ENCODE measurements at places on chromosomes 12 and 14.

- no peak for DNase-seq
Measured at GRCh38 chr12:89707703-89708564, 704 bp downstream of the ATP2B1 start.

GRCh38 chr12:85036733-85037132 lies 582 bp downstream of the LRRIQ1 start:
- DNase-seq, result no peak

GRCh38 chr14:91241863-91242262 lies 2.6 kb downstream of the GPR68 start:
- DNase-seq, result no peak

DNA sequence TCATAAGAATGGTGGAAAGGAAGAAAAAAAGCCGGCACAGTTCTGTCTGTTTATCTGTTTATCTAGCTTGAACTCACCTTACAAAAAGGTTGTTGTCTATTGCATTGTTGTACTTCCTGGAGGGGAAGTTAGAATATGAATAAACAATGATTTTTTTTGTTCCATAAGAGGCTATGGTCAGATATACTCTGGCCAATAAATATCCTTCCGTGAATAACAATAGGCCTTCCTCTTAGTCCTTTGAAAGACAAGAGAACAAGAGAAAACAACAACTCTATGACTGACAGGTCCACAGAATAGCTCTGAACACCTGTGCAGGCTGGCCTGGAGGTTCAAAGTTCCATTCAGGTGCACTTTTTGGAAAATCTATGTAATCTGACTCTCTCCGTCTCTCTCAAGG lies 192.8 kb upstream of the KRR1 start:
- no peak for DNase-seq

DNA sequence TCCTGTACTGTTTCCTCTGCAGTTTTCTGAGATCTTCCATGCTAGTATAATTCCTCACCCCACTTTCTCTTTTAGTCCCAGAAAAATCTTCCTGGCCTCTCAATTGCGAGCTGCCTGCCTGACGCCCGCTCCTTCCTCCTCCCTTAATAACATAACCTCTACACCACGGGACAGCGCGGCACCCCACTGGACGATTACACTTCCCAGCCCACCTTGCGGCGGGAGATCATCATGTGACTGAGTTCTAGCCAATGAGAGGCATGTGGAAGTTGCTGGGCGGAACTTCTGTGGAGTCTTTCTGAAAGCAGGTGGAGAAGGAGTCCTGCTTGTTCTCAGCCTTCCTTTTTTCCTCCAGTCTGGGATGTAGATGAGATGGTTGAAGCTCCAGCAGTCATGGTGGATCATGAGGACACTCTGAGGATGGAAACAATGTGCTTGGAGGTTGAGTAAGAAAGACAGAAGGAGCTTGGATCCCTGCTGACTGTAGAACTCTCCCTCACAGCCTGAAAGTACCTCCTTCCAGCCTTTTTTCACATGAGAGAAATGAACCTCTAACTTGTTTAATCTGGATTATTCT lies 133.6 kb upstream of the VRK1 start:
- DNase-seq, result no peak

- no peak for DNase-seq
Measured at GRCh38 chr14:54722791-54723432, 156.0 kb downstream of the SAMD4A start.

DNA sequence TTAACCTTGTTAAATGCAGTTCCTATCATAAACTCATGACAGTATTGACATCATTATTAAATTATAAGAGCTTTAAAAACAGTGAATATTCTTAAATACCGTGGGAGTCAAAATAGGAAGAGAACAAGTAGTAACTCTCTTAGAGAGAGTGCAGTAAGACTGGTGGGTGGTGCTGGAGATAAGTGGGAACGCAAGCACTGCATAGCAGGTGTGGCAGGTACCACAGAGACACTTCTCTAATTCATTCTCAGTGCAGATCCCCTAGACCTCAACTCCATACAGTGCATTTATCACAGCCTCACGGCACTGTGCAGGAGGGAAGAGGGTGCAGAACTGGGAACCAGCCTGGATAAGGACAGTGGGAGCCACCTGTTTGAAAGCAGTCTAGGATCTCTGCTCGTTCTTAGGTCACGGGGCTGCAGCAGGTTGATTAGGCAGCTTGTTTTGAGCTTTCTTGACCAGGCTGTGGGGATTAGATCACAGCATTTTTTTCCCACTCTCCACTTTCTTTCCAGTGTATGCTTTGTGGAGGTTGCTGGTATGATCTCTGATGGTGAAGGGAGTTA lies 165.6 kb downstream of the PRKCH start:
- DNase-seq, result no peak

DNA sequence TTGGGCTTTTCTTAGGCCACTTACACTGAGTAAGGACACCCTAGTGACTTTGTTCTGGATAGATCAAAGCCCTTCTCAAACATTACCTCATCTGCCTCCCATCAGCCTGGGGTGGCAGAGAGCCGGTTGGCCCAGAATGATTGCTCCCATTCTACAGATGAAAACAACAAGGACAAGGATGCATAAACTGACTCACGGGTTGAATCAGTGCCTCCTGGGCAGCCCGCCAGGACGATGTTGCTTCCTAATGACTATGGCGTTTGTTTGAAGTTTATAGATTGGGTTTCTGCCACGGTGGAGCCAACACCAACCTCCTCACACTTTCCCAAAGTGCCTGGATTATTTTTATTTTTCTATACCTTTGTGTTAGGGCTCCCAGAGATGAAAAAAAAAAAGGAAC lies 3.6 kb upstream of the VRK1 start:
- no peak for DNase-seq

- peak; percentile 74 for DNase-seq
Measured at GRCh38 chr12:77724367-77724957, 106.2 kb upstream of the NAV3 start.

DNA sequence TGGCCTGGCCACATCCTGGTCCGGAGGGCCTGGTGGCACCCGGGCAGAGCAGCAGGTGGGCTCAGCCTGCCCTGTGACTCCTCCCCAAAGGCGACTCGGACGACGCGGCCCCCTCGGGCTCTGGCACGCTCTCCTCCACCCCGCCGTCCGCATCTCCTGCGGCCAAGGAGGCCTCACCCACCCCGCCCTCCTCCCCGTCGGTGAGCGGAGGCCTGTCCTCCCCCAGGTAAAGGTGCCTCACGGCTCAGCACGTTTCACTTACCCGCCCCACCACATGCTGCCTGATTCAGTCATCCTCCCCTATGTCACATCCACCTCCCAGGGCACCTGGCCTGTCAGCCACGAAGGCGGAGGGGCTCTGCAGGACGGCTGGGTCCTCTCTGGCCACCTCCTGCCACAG lies 6.8 kb upstream of the TEX22 start:
- no peak for DNase-seq

- no peak for DNase-seq
Measured at GRCh38 chr14:24398293-24398652, 530 bp upstream of the NYNRIN start.

- DNase-seq, result no peak
Measured at GRCh38 chr12:94231709-94232108, 83.3 kb downstream of the PLXNC1 start.

GRCh38 chr12:16618256-16618655 lies 12.3 kb upstream of the LMO3 start:
- DNase-seq, result no peak

GRCh38 chr12:112285600-112286401 lies 96.4 kb downstream of the HECTD4 start:
- DNase-seq, result no peak

GRCh38 chr14:96585672-96586013 lies 83.5 kb downstream of the PAPOLA start:
- no peak for DNase-seq

- DNase-seq, result no peak
Measured at GRCh38 chr12:102659200-102659911, 179.0 kb upstream of the IGF1 start.

DNA sequence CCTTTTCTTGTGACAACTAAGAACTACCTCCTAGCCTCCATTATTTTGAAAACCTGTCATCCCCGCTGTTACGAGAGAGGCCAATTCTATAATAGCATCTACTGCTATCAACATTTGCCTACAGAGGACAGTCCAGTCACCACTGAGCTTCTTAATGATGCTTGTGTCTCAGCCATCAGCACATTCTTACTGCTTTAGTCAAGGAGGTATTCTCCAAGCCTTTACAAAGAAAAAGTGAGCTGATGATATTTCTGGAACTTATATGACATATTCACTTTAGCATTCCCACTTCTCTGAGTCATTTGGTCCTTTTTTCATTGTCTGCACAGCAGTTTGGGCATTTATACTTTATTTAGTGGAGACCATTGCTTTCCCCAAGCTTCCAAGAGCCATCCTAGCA lies 497.7 kb upstream of the RPL10L start:
- DNase-seq, result no peak

- DNase-seq, result no peak
Measured at GRCh38 chr12:87274594-87275245, 754.5 kb downstream of the C12orf50 start.

GRCh38 chr14:76531821-76532318 lies 155.9 kb downstream of the ESRRB start:
- DNase-seq, result no peak

GRCh38 chr12:95412482-95413311 lies 61.3 kb upstream of the METAP2 start:
- DNase-seq, result no peak

- DNase-seq, result no peak
Measured at GRCh38 chr12:46084666-46085631, 94.6 kb upstream of the SCAF11 start.

DNA sequence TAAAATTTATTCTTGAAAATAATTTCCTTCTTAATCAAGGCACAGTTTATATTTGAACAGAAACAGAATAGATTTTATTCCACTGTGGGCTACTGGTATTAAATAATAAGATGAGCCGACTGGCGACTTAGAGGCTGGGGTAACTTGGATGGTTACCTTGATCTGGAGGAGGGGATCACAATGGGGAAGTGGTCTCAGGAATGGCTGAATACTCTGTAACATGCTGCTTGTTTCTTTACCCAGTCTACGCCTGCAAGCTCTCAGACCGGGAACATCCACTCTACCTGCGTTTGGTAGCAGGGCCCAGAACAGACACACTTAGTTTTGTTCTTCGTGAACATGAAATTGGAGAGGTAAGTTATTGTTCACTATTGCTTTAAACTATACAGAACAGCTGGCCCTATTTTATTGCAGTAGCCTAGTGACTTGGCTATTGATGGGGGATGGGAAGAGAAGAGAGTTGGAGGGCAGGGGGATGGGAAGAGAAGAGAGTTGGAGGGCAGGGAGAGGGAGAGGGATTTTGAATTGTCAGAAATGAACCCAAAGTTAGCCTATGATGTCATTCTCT lies 67.9 kb downstream of the GNS start:
- no peak for DNase-seq

DNA sequence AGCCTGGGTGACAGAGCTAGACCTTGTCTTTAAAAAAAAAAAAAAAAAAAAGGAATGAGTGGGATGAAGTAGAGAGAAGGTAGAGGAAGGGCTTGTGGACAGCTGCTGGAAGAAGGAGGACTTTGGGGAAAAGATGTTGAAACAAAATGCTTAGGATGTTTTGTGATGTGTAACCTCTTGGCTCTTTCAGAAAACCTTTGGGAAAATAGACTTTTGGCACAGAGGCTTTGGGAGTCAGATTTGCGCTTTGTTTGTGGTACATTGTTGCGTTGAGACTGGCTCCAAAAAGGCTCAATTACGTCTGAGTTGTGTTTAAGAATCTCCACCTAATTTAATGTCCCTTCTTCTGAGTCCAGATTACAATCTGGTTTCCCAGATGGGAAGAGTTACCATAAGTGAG lies 32.9 kb upstream of the SPTLC2 start:
- DNase-seq, result no peak

DNA sequence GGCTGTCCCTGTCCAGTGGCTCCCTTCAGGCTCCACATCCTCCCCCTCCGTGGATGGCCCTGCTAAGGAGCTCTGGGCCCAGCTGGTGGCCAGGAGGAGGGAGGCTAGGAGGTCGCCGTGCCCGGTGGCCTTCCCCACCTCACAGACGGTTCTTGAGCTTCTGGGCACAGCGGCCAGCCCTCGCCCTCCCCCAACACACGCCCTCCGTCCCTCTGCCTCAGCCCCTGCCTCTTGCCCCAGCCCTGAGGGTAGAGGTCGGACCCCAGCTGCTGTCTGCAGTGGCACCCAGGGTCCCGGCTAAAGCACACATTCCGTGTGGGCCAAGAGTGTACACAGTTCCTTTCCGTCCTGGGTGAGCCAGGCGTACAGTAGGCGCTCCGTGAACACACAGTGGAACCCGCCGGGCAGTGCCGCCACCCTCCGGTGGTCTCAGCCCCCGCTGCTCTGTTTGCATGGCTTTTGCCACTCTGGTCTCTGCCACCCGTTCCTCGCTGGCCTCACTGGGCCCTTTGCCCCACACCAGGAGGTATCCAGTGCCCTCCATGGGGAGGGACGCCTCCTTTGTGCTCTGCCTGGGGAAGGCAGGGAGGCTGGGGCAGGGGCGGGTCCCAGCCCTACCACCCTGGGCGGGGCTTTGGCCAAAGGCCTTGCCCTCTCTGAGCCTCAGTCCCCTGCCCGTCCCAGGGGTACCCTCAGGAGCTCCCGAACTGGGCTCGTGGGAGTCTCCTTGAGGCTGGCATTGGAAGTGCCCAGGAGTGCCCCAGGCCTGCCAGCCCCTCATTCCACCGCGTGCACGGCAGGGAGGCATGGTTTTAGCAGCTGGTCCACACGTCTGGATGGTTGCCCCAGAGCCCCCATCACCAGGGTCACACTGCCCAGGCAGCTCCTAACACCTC lies 13.0 kb downstream of the TRMT61A start:
- DNase-seq, result no peak

GRCh38 chr14:59166258-59166657 lies 22.2 kb upstream of the DAAM1 start:
- no peak for DNase-seq

GRCh38 chr12:130413909-130414308 lies 76.2 kb downstream of the PIWIL1 start:
- no peak for DNase-seq

Data from NCI-H187 treated with DMSO at 0.1 percent for 48 hours (cell line).